ENCODE measurements at places on chromosomes 12 and 14. TPM values are rescaled to one million over a fixed set of nuclear protein-coding genes. Genes with fewer than 3 reads are reported as not detected.

TMEM132C gene
- total RNA-seq = not detected

ASIC1 gene
- 3.5 TPM for total RNA-seq

DNA sequence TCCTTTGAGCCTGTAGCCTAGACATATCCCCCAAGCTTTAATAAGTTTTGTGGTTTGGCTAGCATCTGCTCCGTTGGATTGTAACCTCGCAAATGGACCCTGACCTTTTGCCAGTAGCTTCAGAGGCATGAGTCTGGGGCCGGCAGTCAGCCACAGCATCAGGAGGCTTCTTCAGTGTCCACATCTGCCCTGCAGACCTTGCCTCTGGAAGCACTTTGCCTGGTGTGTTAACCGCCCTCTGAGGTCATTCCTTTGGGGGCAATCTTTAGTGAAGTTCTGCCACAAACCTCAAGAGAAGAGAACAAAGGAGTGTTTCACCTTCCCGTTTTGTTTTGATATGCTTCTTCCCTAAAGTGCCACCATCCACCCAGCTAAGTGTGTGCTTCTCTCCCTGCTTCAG lies 71.4 kb downstream of the GNS start:
- H3K27ac ChIP-seq = no peak overlapping the region
- no peak overlapping the region for H3K4me3 ChIP-seq
- H3K27me3 ChIP-seq = no peaks in the 10 kb centered on the region

GRCh38 chr14:105083926-105084685 lies 18.9 kb upstream of the GPR132 start:
- DNase-seq = no peak
- peaks cover 19% of the 10 kb centered on the region for H3K4me1 ChIP-seq
- H3K27ac ChIP-seq = no peak overlapping the region
- H3K27me3 ChIP-seq = no peaks in the 10 kb centered on the region
- H3K4me3 ChIP-seq = no peak overlapping the region

- no peaks in the 10 kb centered on the region for H3K36me3 ChIP-seq
- H3K4me3 ChIP-seq = no peak overlapping the region
- no peak for DNase-seq
- no peaks in the 10 kb centered on the region for H3K27me3 ChIP-seq
- no peaks in the 10 kb centered on the region for H3K4me1 ChIP-seq
Observed at GRCh38 chr12:19783547-19784444, 344.5 kb downstream of the AEBP2 start.

Measured in PC-9 (cell line).